ENCODE measurements at places on chromosomes 3 and 15.

DNA sequence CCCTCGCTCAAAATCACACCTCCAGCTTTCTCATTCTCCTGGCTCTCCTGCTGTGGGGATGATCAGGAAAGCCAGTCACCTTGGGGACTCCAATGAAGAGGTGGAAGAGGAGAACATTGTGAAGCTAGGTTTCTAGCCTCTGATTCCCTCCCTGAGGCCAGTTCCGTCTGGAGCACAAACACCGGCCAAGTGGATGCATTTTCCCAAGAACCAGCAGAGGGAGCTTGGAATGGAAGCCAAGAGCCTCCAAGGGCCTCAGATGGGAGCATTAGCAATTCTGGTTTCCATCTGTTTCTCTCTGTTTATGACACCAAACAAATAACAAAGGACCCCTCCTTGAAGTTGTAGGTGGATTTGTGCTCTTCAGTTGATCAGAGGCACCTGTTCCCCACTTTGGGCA is 40.6 kb upstream of the NMNAT3 start:
- DNase-seq: peak; percentile 7

- DNase-seq: no peak
Observed at GRCh38 chr15:46892621-46893160, 824.6 kb upstream of the SEMA6D start.

DNA sequence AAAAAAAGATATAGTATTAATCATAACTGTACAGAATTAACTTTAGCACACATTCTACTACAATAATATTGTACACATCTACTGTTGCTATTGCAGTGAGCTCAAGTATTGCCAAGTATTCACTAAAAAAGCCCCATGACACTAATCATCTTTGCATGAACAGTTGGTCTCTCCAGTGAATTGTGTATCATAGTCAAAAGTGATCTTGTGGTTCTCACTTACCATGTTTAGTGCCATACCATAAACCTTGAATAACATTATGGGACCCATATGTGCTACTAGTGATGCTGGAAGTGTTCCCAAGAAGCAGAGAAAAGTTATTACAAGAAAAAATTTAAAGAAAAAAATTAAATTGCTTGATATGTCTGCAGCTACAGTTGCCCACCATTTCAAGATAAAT is 177.1 kb downstream of the PCCB start:
- DNase-seq: no peak

- DNase-seq: no peak
Observed at GRCh38 chr3:111613294-111613693, 18.1 kb upstream of the ZBED2 start.

- DNase-seq: no peak
Observed at GRCh38 chr3:102148598-102149337, 286.0 kb upstream of the ZPLD1 start.

DNA sequence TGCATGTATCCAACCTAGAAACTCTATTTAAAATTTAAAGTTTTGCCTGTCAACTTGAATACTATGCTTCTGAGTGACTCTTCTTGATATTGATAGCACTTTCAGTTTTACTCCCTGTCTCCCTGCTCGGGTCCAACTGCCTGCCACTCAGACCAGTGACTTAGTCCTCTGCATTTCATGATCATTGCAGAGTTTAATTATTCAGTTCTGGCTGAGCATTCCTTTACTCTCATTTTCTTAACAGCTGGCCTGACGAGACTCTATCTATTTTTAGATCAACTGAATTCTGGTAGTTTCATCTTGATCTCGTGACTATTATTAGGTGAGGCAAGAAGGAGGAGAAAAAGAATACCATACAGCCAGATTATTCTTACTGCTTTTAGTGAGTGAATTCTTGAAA is 617.4 kb downstream of the SI start:
- DNase-seq: no peak

GRCh38 chr3:191980443-191980842 is 519.5 kb downstream of the PYDC2 start:
- DNase-seq: no peak

DNA sequence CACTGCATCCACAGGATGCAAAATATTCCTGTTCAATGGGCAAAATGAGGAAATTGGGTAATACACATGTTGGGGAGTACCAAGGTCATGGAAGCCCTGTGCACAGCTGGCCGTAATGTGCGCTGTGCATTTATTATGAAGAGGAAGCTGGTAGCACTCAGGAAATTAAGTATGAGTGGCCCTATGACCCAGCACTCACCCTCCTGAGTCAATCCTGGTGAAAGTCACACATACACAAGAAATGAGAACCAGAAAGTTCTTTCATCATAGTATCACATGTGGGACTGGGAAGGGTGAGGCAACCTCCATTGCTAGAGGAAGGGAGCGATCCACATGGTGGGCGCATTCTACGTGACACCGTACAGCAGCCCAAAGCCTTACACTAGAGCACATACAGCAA is 11.4 kb upstream of the PRR20G start:
- DNase-seq: no peak

GRCh38 chr15:70283511-70283910 is 185.8 kb upstream of the TLE3 start:
- no peak for DNase-seq

- DNase-seq: no peak
Observed at GRCh38 chr15:63089260-63090043, 32.2 kb upstream of the LACTB start.

- no peak for DNase-seq
Observed at GRCh38 chr15:69391046-69391757, 22.9 kb upstream of the KIF23 start.

DNA sequence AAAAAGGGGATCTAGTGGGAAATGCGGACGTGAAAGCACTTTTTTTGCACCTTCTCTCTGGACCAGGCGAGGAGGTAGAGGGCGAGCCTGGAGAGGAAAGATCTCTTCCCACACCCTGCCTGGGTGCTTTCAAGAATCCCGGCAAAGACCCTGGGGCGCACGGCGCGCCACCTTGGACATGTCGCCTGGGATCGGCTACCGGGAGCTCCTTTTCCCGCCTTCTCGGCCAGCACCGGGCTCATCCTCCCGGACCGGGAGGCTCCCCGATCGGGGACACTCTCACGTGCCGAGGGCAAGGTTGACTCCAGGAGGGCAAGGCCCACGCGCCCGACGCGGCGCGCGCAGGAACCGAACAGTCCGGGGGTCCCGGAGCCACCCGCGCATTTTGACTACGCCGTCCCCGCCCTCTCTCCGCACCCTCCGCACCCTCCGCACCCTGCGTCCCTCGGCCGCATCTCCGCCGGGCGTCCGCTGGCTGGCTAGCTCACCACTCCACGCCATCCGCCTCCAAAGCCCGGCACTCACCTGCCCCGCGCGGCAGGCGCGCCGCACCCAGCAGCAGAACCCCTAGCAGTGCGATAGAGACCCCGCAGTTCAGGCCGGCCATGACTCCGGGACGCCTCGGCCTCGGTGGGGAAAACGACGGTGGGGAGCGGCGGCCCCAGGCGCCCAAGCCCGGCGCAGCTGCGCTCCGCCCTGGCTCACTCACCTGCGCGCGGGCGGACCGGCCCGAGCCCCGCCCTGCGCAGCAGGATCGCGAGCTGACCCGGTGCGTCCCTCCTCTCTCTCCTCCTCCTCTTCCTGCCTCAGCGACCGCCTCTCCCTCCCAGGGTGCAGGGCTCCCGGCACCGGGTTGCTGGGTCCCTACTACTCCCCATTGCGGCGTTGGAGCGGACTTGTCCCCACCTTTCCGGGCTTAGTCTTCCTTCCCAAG is at the start of gene CDCP1:
CDCP1 (minus strand) TSS at position 698 of the 934 bp plus-strand sequence; CDS start at position 607, 91 bp downstream.
- DNase-seq: no peak

DNA sequence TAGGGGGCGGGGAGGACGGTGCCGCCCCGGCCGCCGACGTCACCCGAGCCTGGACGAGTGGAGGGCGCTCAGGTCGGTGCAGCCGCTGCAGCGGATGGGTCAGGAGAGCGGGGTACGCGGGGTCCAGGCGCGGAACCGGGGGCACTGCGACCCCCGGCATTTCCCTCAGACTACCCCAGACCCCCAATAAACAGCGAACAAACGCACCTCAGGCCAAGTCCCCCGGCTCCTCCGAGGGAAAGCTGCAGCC is 78.9 kb downstream of the IQSEC1 start:
- no peak for DNase-seq

DNA sequence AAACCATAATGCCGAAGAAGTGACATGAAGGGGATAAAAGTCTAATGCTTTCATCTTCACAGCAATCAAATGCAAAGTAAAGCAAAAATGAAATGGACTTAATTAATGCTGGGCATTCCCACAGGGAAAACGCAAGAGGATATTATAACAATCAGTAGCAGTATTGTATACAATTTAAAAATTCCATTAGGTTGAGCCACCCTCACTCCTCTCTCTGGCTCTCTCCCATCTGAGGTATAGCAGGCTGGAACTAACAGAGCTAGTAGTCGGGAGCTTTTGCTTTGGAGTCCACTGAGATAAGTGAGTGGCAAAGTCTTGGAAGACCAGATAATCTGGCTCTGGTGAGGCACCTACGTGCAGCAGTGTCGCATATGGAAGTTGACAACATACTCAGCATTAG is 33.9 kb downstream of the DET1 start:
- no peak for DNase-seq

DNA sequence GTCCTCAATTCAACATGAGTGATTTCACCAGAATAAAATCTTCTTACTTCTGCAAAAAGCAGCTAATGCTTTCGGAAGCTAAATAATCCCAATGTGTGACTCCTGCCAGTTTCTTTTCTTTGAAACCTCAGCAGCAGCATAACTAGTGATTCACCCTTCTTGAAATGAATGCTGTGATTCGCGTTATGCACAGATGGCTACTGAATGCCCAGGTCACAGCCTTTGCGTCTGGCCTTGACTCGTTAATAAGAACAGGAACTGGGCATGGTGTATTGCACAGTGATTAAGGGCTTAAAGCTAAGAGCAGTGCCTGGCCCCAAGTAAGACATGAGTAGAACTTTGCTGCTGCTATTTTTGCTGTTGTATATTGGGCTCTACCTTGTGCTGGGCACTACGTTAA is 19.0 kb downstream of the CGNL1 start:
- no peak for DNase-seq

- no peak for DNase-seq
Observed at GRCh38 chr15:78212008-78212407, 22.4 kb downstream of the ACSBG1 start.

- no peak for DNase-seq
Observed at GRCh38 chr3:62577153-62577552, 203.8 kb upstream of the FEZF2 start.

DNA sequence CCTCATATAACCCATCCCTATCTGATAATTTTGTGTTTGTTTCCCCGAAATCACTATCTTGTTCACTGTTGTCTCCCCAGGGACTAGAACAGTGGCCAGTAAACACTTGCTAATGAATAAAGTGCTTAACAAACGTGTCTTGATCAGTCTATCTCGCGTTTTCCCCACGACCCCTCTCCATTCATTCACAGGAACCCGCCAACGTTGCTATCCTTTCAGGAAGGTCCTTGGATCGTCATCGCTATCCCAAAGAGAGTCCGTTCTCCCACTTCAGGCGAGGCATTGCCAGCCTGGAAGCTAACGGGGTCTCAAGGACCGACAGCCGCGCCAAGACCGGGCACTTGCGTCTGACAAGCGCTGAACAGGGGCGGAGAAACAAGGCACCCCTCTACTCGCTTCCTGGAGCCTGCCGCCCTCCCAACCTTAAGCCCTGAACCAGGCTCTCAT is 344 bp downstream of the LINS1 start:
- DNase-seq: no peak

DNA sequence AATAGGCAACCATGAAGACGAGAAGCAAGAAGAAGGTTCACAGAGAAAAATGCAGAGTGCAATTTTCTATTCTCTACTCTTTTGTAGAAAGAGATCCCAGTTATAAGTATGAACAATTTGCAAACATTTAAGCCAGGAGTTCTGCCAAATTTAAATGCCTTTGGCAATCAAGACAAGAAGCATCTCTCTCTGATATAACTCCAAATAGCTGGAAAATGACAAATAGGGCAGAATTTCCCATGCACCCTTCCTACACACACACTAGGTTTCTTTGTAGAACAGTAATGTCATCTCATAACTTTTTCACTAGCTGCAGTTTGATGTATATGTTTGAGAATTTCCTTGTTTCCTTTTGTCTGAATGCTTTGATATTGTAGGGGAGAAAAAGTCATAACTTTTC is 333.5 kb upstream of the AZI2 start:
- no peak for DNase-seq

DNA sequence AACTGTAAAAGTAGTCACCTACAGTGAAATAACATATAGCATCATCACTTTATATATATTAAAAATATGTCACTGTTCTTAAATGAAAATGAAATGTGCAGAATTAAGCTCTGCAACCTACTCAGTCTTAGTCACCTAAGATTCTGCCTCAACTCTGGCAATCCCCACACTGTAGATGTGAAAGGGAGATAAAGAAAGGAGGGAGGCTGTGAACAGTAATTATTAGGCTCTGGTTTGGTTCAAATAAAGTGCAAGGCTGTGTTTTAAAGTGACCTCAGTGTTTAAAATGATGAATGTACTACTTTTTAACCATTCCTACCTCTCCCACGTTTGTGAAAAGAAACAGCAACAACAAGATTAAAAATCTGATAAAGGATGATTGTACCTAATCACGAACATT is 72.2 kb downstream of the ATP8B4 start:
- DNase-seq: no peak

DNA sequence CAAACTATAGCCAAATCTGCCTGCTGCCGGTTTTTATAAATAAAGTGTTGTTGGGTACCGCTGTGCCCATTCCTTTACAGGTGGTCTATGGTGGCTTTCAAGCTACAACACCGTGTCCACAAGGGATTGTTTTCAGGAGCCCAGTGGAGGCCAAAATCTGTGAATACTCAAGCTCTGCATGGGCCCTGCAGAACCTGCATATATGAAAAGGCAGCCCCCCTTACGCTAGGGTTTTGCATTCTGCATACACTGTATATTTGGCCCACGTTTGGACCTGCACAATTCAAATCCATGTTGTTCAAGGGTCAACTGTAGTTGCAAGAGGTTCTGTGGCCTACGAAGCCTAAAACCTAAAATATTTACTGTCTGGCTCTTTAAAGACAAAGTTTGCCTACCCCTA is 122.2 kb upstream of the TLE3 start:
- DNase-seq: no peak

DNA sequence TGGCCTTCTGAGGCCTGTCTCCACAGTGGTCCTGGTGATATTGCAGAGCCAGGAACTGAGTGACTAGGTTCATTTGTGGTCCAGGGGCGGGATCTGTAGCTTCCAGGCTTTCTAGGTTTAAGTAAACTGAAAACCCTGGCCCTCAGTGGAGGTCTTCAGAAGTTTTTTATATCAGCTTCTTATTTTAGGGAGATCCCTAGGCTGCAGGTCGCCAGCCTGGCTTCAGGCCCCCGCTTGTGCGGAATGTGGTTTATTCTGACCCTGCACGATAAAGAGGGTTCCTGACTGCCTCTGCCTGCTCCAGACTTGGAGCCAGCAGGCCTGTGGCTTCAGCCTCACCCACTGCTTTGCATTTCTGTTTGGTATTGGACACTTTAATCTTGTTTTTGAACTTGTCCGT is 133.9 kb upstream of the PLXNA1 start:
- no peak for DNase-seq

DNA sequence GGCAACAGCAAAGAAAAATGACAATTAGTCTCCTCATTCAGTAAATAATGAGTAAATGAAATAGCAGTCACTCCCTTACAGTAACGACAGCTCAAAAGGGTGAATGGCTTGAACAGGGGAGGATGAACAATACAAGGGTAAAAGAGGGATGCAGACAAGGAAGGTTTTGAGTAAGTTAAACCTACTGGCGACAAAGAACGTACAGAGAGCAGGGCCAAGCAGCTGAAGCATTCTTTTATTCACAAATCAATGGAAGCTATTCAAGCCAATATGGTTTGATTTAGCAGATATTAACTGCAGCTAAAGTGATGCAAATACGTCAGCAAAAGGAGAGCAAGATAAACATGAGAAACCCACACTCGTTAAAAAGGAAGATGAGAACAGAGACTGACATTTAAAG is 90.7 kb upstream of the ICE2 start:
- no peak for DNase-seq
